ENCODE measurements at places on chromosomes 1 and 21. TPM values are rescaled to one million over a fixed set of nuclear protein-coding genes. Genes with fewer than 3 reads are reported as not detected.
A peak's percentile ranks its signal among the peaks of the same experiment; 100 is the strongest.

DNA sequence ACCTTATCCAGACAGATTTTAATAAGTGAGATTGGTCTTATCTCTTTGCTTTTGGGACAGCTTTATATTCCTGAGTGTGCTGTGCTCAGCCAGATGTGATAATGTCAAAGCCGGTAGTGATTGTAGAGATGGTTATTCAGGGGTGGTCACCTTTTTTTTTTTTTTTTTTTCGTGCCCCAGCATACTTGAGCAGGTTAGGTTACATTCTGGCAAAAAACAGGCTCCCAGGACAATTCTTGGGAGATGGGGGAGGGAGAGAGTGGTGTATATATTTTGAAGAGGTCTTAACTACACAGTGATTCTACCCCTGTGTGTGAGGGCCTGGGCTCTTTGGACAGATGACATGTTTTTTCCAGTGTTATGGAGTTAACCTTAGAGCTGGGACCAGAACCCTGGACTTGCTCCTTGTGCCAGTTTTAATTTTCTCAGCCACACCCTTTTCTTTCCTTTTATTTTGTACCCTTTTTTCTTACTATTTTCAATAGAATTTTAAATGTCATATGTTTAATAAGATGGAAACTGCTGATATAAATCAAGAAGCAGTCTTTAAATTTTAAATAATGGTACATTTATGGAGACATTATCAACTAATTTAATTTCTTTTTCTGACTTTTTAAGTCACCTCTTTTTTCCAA is 88.4 kb downstream of the DYRK1A start:
- DNase-seq, result no peak

- DNase-seq, result peak; percentile 24
Measured at GRCh38 chr21:16279731-16280581, 550.2 kb downstream of the USP25 start.

Gene CCDC17
- 6.4 TPM for polyA plus RNA-seq

- DNase-seq, result no peak
Measured at GRCh38 chr1:14804626-14805025, 206.1 kb downstream of the KAZN start.

Gene BMP8B
- 2.3 TPM for polyA plus RNA-seq

GRCh38 chr21:38984982-38985567 is 179.3 kb downstream of the ETS2 start:
- DNase-seq, result no peak

- no peak for DNase-seq
Measured at GRCh38 chr1:47235806-47236205, 3.8 kb upstream of the TAL1 start.

- no peak for DNase-seq
Measured at GRCh38 chr1:111729271-111729921, 9.8 kb downstream of the INKA2 start.

Gene TEX38
- polyA plus RNA-seq, result 0.47 TPM

DNA sequence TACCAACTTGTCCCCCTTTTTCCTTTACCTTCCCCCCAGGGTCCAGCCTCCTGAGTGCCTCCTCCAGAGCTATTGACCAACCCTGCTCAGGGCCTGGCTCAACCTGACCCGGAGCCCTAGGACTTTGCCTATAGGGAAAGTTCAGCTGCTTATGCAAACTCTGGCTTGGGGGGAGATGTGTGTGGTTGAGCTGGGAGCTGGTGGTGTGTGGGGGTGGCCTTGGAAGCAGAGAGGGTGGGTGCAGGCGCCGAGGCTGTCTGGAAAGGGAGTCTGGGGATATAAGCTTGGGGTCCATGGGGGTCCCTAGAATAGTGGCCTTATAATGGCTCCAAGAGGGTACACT is 14.1 kb downstream of the KCNQ4 start:
- DNase-seq, result no peak

Gene CACNA1S
- polyA plus RNA-seq, result 0.10 TPM

DNA sequence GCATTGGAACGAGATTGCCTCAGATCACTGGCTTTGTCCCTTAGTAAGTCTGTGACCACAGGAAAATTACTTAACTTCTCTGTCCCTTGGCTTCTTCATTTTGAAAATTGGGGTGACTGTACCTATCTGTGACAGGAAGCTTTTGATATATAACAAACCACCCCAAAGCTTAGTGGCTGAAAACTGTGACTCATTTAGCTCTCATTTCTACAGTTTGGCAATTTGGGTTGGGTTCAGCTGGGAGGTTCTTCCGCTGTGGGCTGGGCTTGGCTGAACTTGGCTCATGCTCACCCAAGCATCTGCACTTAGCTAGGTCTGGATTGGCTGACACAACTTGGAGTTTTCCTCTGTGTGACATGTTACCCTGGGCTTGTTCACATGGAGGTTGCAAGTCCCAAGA is 14.0 kb downstream of the C1orf94 start:
- DNase-seq, result no peak

- no peak for DNase-seq
Measured at GRCh38 chr1:36297062-36297461, 9.1 kb upstream of the SH3D21 start.

Gene ARHGEF10L
- polyA plus RNA-seq, result 22.0 TPM

DNA sequence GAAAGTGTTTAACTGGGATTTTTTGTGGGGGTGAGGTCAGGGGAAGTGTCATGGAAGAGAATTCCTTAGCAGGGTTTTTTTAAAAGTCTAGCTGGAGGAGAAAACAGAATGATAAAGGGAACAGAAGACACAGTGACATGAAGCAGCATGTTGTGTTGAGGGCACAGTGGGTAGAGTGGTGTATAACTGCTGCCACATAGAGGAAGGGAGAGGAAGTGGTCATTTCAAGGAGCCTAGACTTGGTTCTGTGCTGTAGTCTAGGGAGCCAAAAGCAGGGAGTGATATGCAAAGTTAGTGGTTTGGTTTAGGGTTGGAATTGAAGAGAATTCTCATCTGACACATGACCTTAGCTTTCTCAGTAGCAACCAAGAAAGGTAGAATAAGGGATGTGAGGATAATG is 10.2 kb downstream of the EEIG2 start:
- no peak for DNase-seq

Gene LAMB3
- 56.2 TPM for polyA plus RNA-seq

- DNase-seq, result no peak
Measured at GRCh38 chr1:224375059-224375458, 18.4 kb downstream of the CNIH4 start.

GRCh38 chr1:64499011-64499410 is 29.1 kb downstream of the CACHD1 start:
- DNase-seq, result no peak

DNA sequence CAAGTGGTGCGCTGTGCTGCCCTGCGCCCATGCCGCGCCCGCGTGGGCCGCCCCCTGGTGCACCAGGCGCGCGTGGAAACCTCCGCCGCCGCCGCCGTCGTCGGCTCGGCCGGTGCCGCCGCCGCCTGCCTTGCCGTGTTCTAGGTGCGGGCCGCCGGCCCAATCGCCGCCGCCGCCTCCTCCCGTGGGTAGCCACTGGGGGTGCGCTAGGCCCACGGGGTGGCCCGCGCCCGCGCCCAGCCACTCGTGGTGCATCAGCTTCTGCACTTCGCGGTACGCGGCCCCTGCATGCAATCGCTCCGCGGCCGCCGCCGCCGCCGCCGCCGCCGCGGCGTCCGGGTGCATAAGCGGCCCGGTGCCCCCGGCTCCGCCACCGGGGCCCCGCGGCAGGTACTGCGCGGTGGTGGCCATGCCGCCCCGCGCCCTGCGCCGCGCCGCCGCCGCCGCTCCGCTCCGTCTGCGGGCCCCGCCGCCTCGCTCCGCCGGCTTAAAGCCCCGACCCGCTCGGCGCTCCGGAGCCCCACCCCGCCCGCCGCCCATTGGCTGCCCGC is at the start of gene POU3F1:
Gene POU3F1, minus strand, starts transcription at position 461 of the 551 bp plus-strand sequence. Its CDS starts 50 bp downstream, at position 411.
- DNase-seq, result no peak

DNA sequence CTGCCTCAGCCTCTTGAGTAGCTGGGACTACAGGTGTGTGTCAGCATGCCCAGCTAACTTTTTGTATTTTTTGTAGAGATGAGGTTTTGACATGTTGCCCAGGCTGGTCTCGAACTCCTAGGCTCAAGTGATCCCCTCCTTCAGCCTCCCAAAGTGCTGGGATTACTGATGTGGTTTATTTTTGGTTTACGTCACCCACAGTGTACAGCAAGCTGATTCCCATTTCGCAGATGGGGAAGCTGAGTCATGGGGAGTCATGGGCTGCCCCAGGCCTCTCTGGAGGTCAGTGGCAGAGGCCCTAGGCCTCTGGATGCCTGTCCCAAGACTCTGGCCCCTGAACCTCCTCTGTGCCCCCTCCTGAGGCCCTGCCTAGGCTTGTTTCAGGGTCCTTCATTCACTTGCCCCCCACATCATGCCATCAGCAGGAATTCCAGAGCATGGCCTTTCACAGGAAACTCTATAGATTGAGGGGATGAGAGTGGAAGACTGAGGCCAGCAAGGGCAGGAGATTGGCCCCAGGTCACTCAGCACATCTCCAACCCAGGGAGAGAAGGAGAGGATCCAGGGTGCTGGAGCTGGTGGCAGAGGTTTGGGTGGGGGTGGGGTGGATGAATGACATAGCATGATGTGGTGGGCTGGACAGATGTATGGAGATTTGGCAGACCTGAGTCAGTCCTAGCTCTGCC is 266.0 kb downstream of the PTPRU start:
- no peak for DNase-seq

DNA sequence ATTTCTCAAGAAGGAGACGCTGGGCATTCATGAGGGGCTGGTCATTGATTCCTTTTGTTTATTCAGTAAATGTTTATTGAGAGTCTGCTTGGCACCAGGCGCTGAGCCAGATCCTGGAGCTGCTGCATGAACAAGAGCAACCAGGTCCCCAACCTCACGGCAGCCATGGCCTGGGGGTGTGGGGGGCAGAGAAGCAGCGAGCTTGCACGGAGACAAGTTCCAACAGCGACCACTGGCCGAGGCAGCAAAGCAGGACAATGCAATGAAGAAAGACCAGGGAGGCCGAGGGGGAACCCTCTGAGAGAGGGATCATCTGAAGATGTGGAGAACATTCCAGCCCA is 7.5 kb downstream of the KCNAB2 start:
- DNase-seq, result no peak

DNA sequence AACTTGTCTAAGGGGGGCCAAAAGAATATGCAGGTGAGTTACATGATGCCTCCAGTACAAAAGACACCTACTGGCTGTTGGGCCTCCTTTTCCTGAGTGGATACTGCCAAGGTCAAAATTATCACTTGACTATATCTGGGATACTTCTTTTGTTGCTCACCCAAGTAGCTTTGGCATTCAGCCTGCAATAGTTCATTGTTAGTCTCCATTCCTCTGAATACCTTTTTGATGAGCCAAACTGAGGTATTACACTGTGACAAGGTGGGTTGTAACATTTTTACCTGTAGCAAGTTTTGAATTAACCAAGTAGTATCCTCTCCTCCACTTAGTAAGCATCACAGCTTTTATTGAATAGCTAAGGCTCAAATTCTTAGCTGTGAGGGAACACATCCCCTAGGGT is 408.0 kb downstream of the LRRIQ3 start:
- DNase-seq, result no peak

Gene PTPN14
- 19.0 TPM for polyA plus RNA-seq

GRCh38 chr1:150154143-150154542 is 4.4 kb downstream of the PLEKHO1 start:
- DNase-seq, result no peak

Gene FAM131C
- 0.21 TPM for polyA plus RNA-seq

DNA sequence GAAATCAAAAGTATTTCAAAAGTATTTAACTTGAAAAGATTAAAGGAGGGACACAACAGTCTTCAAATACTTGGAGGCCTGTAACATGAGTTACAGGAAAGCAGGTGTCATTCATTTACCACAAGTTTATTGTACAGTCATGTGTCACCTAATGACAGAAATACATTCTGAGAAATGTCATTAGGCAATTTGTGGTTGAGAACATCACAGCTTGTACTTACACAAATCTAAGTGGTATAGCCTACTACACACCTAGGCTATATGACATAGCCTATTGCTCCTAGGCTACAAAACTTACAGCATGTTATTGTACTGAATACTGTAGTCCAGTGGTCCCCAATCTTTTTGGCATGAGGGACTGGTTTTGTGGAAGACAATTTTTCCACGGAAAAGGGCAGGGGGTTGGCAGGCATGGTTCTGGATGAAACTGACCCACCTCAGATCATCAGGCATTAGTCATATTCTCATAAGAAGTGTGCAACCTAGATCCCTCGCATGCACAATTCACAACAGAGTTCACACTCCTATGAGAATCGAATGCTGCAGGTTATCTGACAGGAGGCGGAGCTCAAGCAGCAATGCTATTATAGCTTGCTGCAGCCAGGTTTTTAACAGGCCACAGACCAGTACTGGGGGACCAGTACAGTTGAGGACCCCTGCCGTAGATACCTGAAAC is 25.0 kb upstream of the PHTF1 start:
- no peak for DNase-seq

Gene FMO1
- polyA plus RNA-seq, result 5.6 TPM

Gene SLC25A33
- polyA plus RNA-seq, result 2.4 TPM

DNA sequence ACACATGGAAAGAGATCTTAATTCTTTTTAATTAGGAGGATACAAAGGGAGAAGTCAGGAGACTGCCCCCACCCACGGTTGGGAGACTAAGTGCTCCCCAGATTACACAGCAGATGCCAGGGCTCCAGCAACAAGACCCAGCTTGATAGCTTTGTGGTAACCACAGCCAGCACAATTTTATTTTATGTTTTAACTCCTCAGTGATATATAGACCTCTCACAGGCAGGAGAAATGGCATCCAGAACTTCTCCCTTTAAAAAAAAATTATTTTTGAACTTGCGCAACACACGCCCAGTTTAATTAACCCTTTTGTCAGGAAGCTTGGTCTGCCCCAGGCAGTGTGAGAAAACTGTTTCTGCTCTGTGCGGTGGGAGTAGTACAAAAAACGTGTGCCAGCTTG is 62.6 kb upstream of the ACOT11 start:
- no peak for DNase-seq

Gene NFASC
- 2.3 TPM for polyA plus RNA-seq

GRCh38 chr21:38813547-38813946 is 7.8 kb downstream of the ETS2 start:
- DNase-seq, result no peak

Gene AXDND1
- 0.86 TPM for polyA plus RNA-seq

DNA sequence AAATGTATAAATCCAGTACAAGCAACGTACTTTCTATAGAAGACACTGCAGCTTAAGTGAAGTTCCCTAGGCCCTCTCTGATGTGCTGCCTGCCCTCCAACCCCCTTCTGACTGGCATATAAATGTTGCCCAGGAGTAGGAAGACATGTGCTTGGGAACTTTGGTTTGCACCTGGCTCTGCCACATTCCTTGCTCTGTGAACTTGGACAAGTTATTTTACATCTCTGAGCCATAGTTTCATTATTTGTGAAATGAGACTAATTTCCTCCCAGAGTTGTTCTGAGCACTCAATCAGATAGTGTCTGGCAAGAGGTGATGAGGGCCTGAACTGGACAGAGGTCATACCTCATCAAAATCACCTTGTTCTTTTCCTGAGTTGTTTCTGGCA is 3.5 kb upstream of the PHC2 start:
- no peak for DNase-seq

Gene POU3F1
- 0.13 TPM for polyA plus RNA-seq

Measured in left lung (tissue), 14 donors.